ENCODE measurements at places on chromosomes 4 and X.

GRCh38 chrX:54496517-54496852 is 451 bp upstream of the FGD1 start:
- no peak for DNase-seq

DNA sequence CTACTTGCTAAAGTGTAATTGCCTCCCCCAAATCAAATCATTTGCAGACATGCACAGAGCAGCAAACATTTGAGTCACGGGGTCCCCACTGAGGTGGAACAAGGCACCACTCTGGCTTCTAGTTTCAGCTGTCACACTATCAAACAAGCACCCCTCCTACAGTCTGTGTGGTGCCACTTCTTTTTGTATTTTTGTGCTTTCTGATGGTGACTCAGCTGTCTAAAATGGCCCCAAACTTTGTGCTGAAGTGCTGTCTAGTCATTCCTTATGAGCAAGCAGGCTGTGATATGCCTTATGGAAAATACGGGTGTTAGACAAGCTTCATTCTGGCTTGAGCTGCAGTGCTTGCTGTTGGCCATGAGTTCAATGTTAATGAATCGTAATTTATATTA is 15.4 kb downstream of the IGFBP7 start:
- peak; percentile 37 for DNase-seq

GRCh38 chr4:187212446-187213080 is 488.9 kb upstream of the FAT1 start:
- no peak for DNase-seq

DNA sequence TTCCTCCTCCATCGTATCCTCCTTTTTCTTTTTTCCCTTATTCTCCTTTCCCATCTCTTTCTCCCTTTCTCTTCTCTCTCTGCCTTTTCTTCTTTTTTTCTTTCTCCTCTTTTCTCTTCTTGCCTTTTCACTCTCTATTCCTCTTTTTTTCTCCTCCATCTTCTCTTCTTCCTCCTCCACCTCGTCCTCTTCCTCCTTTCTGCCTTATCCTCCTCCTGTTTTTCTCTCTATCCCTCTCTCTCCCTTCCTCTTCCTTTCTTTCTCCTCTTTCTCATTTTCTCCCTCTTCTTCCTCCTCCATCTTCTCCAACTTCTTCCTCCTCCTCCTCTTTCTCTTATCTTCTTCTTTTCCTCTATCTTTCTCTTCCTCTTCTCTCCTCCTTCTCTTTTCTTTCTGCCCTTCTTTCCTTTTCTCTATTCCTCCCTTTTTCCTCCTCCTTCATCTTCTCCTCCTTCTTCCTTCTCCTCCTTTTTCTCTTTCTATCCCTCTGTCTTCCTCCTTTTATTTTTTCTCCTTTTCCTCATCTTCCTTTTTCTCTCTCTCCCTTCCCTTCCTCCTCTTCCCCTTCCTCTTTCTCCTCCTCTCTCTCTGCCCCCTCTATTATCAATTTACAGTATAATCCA is 269.1 kb downstream of the DHRSX start:
- DNase-seq = no peak

DNA sequence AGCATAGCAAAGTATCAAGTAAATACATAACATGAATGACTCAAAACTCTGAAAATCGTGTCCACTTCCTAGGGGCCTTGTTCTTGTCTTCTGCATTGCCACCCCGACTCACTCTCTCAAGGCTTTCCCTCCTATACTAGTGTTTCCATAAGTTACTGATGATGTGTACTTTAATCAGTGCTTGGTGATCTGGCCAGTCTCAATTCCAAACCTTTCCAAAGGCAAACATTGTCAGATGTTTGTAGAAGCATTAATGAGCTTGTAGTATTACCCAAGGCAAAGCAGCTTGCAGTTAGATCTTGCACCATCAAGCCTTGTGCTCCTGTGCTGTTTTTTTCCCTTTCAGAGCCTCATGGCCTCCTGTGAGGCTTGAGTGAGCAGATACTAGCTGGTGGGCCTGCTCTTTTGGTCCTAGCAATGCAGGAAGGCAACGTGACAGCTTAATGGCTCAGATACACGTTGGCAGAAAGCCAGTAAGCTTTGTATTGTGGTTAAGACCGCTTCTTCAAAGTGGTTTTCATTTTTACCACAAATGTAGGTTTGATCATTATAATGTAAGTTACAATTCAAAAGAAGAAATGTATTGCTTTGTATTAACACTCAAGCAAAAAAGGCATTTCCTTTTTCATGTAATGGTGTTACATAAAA is 51.8 kb downstream of the RBPJ start:
- DNase-seq = peak; percentile 56

DNA sequence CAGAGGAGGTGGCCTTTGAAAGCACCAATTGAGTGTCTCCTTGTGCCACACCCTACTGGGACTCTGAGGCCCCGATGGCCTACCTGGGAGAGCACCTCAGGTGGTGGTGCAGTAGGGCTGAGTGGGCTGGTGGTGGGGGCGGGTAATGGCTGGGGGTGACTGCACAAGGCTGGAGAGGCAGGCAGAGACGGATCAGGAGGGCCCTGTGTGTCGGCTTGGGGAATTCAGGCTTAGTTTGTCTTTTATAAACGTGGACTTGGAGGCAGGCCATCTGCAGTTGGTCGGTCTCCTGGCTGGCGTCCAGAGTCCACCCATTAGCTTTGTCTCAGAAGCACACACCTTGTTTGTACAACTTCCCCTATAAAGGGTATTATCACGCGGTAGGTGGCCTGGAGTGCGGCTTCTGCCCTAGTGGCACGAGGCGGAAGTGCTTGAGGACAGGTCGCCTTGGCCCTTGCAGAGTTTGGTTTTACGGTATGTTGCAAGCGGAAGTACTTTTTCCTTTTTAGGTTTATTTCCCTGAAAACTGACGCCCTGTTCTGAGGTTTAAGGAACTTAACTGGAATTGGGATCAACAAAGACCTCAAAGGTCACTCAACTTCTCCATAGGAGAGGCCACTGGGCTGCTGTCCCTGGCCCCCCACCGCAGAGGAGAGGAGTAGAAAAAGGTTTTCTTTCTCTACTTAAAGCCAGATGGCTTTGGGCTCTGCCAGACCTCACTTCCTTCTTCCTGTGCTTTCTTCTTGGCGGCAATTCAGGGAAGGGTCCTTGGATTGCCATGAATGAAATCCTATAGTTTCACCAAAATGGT is 8.0 kb downstream of the TBC1D14 start:
- DNase-seq = peak; percentile 77

DNA sequence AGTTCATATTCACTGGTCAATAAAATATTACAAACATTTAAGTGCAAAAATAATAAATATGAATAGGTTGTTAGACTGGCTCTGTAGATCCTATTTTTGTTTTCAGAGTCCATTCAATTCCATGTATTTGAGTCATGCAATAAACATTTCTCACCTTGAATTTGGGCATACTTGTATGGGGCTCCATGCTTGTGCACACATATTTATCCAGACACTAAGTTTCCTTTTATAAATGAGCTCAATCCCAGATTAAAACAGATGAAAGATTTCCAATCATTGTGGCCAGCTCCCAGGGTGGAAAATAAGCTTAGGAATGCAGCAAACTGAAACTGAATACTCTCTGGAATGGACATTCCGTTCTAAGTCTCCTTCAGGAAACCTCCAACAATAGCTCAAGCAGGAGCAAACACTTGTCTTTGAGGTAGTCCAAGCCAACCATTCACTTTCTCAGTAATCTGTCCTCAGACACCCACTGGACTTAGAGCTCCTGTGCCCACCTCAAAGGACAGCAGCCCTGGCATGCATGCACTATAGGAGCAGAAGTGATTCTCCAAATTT is 16.4 kb downstream of the DMD start:
- DNase-seq = no peak

DNA sequence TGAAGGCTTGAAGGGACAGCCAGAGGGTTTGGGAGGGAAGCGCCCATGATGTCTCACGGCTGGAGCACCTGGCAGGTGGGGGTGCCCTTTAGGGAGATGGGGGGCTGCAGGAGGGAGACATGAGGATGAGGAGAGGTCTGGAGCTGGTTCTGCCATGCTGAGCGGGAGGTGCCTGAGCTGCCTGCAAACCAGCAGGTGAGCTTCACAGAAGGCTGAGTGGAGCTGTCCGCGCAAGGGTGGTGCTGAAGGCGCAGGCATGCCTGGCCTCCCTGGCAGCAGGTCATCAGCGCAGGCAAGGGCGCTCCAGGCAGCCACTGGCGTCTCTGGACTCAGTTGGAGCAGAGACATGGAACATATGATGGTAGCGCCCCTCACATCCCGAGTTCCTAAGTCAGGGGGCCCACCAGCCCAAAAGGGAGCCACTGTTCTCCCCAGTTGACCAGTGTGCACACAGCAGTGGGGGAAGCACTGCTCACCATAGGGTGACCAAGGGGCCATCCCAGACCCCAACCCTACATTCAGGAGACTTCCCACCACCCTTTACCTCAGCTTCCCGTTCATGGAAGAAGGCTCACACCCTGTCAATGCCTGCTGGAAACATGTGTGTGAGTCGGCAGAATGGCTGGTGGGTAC is 25.8 kb downstream of the ADRA2C start:
- no peak for DNase-seq

GRCh38 chr4:24980064-24980690 is 50.6 kb downstream of the LGI2 start:
- peak; percentile 96 for DNase-seq

- peak; percentile 86 for DNase-seq
Observed at GRCh38 chr4:141352909-141353525, 132.3 kb downstream of the ZNF330 start.

DNA sequence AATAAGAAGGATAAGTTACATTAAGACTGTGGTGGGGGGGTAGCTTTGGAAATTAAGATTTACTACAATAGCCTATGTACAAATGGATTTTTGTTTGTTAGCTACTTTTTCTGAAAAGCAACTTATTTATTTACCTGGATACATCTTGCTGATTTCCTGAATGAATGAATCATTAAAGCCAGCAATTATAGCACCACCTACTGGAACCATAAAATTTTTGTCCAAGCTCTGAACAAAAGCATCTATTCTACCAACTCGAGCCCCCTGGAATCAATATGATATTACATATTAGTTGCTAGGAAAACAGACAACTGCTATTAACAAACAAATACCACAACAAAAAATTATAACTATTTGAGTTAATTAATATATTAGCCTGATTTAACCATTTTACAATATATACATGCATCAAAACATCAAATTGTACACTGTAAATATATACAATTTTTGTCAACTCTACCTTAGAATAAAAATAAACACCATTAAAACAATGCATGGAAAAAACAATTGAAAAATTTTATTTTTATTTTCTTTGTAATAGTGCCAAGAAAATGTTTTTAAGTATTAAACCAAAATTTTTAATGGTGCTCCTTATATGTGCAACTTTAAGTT is 15.3 kb downstream of the SEPSECS start:
- DNase-seq = peak; percentile 37

DNA sequence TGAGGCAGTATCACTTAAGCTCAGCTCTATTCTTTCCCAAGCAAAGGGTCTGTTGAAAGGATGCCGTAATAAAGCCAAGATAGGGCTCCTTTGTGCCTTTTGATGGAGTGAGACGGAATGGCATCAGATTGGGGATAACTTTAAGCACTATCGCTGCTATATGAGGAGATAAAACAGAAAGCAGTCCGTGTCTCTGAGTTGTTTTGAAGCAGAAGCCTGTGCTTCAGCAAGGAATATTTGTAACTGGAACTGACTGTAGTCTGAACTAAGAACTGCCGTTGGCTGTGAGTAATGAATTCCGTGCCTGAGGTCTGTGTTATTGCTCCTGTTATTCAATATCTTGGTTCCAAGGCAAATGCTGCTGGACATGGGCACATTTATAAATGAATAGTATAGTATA is 297.4 kb downstream of the ANKRD50 start:
- no peak for DNase-seq

DNA sequence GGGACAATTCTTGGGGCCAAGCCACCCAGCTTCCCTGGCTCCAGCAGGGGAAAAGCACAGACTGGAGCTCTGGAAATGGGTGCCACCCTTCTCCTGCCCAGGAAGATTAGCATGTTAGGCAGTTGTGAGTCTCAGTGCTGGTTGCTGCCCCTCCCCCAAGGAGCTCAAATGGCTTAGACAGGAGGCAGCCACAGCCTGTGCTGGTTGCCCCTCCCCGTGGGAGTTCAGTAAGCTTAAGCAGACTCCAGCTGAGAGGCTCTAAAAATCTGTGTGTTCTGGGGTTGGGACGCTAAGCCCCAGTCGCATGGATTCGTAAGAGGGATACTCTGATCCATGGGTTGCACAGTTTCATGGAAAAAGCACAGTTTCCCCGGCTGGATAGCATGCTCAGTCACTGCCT is 92.7 kb upstream of the NDST3 start:
- DNase-seq = no peak

DNA sequence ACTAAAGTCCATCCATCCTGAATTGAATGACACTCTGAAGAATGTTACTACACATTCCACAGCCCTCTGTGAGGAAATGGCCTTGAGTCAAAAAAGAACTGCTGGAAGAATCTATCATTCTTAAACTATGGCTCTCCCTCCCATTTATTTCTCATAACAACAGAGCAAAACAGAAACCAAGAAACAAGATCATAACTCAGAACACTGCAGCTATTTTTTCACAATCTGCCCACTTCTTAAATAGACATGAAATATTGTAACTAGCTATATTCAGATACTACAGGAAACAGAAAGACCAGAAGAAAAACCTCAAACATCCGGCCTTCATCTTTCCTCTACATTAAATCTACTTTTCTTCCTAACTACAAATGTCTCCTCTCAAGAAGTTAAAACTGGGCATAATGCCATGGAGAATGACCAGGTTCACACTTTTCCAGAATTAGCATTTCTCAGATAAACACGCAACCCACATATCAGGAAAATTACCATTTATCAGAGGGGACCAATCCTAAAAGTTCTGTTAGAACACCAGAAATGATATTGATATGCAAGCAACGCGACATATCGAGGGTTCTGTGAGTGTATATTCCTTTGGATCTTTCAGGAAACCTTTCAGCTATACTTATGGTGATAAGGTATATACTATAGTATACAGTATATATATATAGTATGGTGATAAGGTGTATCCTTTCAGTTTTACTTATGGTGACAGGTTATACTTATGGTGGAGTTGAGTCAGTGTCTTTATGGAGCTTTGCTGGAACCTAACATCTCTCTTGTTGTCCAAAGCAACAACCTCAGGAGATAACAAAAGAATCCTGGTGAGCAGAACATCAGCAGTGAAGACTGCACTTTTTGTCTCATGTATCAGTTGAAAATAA is 60.4 kb upstream of the IRF2 start:
- DNase-seq = peak; percentile 65

DNA sequence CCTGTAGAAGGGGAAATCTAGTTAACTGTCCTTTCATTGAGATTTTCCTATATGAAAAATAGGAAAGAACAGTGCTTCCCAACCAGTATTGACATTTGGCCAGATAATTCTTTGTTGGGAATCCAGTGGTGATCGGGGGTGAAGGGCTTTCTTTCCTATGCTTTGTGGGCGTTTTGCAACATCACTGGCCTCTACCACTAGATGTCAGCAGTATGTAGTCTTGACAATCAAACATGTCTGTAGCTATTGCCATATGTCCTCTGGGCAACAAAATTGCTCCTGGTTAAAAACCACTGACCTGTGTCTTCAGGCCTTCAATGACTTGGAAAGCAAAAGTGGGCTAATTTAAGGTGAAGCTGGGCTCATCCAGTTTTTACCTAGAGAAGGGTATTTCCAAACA is 658.5 kb downstream of the DACH2 start:
- DNase-seq = no peak

GRCh38 chr4:88439161-88439760 is 17.7 kb upstream of the HERC5 start:
- peak; percentile 18 for DNase-seq

- DNase-seq = peak; percentile 89
Observed at GRCh38 chr4:109433205-109434006, at the start of gene SEC24B. SEC24B (plus strand) TSS chr4:109433815; CDS start chr4:109433870, 55 bp downstream.

Measured in suppressor macrophage treated with lipopolysaccharide for 1 hour (primary cell).